ENCODE measurements at places on chromosomes 5 and 9.

DNA sequence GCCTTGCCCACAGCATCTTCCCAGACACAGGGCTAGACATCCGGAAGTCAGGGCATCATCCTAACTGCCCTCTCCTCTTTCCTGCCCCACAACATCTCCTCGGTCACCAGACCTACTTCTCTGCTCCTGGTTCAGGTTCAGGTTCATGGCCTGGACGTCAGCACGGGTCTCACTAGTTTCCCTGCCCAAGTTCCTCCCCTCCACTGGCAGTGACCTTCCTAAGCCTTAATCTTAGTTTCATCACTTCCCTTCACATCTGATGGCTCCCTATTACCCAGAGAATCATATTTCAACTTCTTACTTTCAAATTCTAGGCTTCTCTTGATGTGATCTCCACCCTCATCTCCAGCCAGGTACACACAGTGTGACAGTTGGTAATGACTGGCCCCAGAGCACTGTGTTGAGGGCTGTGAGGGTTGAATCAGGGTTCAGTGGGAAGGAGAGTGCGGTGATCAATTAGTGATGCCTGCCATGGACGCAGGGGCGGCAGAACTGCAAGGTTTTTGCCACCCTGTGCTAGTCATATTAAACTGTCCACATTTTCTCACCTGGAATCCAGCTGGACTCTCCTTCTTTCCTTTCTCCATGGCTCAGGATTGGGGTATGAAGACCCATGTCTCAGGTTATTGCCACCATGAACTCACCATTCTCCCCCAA lies 34.3 kb upstream of the CRB2 start:
- no peak for DNase-seq

- no peak for DNase-seq
These were observed 4.1 kb upstream of the CLK4 start for GRCh38 chr5:178630951-178631350.

- DNase-seq = no peak
These were observed 90.5 kb downstream of the RASEF start for GRCh38 chr9:82972446-82972845.

DNA sequence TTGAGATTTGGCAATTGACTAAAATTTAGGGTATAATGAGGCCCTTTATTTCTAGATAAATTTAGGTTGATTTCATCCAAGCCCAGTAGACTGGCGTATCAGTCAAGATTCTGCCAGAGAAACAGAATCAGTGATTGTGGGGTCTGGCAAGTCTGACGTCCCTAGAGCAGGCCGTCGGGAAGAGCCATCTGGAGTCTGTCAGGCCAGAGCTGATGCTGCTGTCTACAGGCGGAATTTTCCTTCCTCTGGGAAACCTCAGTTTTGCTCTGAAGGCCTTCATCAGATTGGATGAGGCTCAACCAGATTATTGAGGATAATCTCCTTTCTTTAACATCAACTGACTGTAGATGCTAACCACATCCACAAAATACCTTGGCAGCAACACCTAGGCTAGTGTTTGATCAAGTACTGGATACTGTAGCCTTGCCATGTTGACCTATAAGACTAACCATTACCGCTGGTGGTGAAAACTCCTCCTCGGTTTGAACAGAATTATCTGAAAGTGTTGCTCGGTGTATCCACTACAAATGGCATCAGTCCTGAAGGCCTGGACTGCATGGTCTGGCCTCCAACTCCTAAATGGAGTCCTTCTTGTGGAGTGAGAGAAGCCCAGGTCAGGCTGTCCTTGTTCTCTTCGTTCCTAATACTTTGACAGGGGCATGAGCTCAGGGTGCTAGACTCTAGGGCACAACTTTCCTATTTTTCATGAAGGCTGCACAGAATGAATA lies 83.2 kb upstream of the ANKH start:
- no peak for DNase-seq

DNA sequence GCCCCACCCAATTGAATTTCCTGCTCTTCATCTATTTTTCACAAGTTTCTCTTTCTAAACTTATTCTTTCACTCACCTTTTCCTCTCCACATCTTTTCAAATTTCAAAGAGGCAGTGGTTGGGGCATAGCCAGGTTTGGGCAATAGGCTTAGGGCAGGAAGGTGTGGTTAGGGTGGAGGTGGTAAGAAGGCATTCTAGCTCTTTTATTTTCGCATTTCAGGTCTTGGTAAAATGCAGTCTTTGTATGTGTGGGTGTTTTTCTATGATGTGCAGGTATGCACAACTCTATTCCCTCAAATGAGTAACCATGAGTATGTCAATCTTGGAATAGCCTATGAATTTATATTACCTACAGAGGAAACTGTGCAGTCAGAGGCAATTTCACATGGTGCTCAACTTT lies 129.8 kb upstream of the IFNE start:
- no peak for DNase-seq

GRCh38 chr9:35713578-35713977 lies 18.4 kb downstream of the TLN1 start:
- DNase-seq = no peak

- DNase-seq = no peak
These were observed 162.5 kb downstream of the IRX2 start for GRCh38 chr5:2588850-2589501.

GRCh38 chr5:127206320-127207113 lies 84.1 kb upstream of the MEGF10 start:
- no peak for DNase-seq

- no peak for DNase-seq
These were observed 62.7 kb upstream of the ANGPTL2 start for GRCh38 chr9:127185181-127185580.

DNA sequence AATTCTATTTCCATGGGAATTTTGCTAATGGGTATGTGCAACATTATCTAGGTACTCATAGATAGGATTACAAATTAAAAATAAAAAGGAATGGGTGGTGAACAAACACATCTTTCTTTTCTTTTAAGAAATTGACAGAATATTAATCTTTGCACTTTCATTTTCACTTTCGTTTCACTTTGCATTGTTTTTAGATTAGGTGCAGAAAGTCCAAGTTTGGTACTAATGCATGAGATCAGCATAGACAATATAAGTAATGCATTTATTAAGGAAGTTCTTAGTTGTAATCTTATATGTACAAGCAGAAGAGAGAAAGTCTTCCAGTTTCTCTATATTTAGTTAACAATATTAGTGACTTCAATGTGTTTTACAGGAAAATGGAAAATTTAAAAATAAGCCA lies 196.5 kb downstream of the COMMD10 start:
- DNase-seq = no peak

- peak; percentile 24 for DNase-seq
These were observed 1.0 kb downstream of the TLE4 start for GRCh38 chr9:79572608-79573411.

- no peak for DNase-seq
These were observed 47.3 kb downstream of the SEC61B start for GRCh38 chr9:99269416-99269815.

GRCh38 chr9:110049699-110050450 lies 158.1 kb downstream of the C9orf152 start:
- DNase-seq = no peak

GRCh38 chr5:148179234-148179824 lies 11.0 kb downstream of the SPINK14 start:
- DNase-seq = no peak

GRCh38 chr5:154058055-154059038 lies 19.6 kb downstream of the MFAP3 start:
- no peak for DNase-seq

GRCh38 chr5:39423331-39423751 lies 1.4 kb downstream of the DAB2 start:
- DNase-seq = no peak

GRCh38 chr9:9817176-9817575 lies 795.6 kb downstream of the PTPRD start:
- DNase-seq = no peak

DNA sequence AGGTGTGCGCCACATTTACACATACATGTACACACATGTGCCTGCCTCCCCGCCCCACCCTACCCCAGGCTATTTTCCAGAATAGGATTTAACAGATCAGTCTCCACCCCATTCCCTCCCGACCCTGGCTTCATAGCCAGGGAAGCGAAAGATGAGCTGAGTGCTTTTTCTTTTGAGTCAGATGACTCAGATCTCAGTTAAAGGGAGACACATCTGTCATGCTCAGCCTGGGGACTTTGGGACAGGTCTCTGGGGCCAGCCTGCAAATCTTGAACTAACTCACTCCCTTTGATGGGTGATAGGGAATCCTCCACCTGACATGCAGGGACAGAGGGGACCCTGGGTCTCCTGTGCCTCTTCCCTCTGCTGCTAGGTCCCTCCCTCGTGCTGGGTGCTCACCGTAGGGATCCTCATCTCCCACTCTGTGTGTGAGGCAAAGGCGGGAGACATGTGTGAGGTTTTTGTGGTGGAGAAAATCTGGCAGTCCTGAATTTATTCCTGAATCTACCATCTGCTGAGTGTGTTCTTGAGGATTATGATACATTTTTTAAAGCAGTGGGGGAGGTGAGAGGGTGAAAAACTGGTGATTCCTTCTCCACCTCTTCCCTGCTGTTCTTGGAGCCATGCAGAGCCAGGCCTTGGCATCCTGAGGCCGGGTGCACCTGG lies 37.7 kb downstream of the NEUROG1 start:
- no peak for DNase-seq

DNA sequence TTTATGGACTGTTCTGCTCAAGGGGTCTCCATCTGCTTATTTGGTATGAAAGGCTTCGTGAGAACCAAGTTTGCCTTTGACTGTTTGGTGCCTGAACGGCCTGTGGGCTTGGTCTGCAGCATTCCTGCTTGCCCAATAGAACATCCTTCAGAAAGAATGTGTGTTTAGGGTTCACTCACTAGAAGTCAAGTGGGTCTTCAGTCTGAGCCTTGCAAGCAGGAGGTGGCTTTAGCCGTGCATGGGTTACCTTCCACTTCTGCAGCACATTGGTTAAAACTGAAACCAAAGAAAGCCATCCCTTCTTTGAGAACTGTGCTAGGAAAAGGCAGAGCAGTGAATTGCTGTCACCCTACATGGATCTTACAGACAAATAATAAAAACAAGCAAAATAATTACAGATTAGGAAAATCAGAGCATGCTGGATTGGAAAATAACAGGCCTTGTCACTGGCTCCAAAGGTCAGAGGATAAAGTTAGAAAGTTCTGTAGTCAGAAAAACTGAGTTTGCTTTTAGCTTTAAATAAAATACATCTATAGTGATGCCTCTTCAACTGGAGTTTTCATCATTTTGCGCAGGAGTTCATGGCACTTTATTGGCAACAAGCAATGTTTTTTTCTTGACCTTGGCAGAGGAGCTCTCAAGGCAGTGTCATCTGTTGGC lies 16.6 kb downstream of the WWC1 start:
- no peak for DNase-seq

GRCh38 chr9:76181020-76181641 lies 213.1 kb downstream of the RFK start:
- no peak for DNase-seq

DNA sequence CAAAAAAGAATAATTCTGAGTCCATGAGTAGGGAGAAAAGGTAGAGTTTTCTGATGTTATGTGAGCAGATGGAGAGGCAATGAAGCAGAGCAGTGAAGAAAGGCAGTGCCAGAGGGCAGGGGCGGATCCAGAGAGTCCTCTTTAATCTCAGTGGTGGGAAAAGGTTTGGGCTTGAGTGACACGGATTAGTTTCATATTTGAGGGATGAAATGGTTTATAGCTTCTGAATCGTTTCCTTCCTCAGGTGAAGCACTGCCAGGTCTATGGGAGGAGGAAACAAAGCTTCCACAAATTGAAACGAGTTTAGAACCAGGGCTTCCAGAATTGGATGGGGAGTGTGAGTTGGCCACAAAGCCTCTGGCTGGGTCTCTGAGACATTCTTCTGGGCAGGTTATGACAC lies 517.0 kb upstream of the PAPPA start:
- DNase-seq = no peak

- no peak for DNase-seq
These were observed 19.2 kb downstream of the DMAC1 start for GRCh38 chr9:7780261-7780988.

DNA sequence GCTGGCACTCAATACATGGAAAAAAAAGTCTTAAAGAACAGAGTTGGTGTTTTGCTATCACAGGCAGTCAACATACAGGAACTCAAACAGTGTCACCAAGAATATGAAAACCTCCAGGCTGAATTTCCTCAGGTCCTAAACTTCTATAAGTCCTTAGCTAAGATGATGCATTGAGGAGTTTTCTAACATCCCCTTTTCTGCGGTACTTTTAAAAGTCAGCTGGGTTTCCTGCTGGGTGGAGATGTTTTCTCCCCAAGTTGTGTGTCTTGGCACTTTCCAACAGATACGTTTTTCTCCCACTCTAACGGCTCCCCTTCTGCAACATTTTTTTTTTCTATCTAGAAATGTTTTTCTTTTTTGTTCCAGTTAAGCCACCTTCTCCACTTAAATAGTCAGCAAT lies 244.8 kb upstream of the HAPLN1 start:
- DNase-seq = no peak

- no peak for DNase-seq
These were observed 37.0 kb downstream of the SLC38A9 start for GRCh38 chr5:55675119-55675518.

- no peak for DNase-seq
These were observed 39.2 kb downstream of the NEK6 start for GRCh38 chr9:124296796-124297550.

GRCh38 chr5:69341520-69342161 lies 9.0 kb upstream of the CCDC125 start:
- DNase-seq = no peak

Measured in omental fat pad (tissue), 4 donors.